M059J (cell line): ENCODE measurements at places on chromosomes 11 and 22. TPM values are rescaled to one million over a fixed set of nuclear protein-coding genes. Genes with fewer than 3 reads are reported as not detected.

Gene MS4A8
- total RNA-seq, result not detected in 2 replicates

Gene PLAAT5
- not detected in 2 replicates for total RNA-seq

Gene TMA7B
- total RNA-seq, result not detected in 2 replicates

Gene CCDC83
- total RNA-seq, result 0.05 TPM in 1 of 2 replicates, not detected in the other

Gene NCR3LG1
- total RNA-seq, result 0.49 and 0.52 TPM in 2 replicates
